ENCODE measurements at places on chromosomes 4 and X.
A peak's percentile ranks its signal among the peaks of the same experiment; 100 is the strongest.

DNA sequence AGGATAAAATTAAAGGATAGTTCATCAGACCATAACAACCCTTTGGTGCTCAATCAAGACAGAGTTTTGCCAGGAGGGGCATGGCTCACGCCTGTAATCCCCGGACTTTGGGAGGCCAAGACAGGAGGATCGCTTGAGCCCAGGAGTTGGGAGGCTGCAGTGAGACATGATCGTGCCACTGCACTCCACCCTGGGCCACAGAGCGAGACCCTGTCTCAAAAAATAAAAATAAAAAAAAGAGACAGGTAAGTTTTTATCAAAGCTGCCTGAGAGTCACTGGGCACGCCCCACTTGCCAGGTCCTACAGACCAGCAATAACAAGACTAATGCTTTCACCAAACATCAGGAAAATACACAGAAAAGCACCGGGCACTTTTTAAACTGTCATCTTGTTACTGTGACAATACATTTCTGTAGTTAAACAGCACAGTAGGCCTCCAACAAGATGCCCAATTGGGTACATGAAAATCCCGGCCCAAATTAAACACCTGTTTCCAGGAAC, 765 bp downstream of the CFAP97 start:
- DNase-seq = no peak

- peak; percentile 15 for DNase-seq
Measured at GRCh38 chr4:107183155-107183774, 147.2 kb upstream of the DKK2 start.

- no peak for DNase-seq
Measured at GRCh38 chr4:67723949-67724348, 23.0 kb upstream of the UBA6 start.

GRCh38 chr4:145898466-145898865, 40.2 kb downstream of the ZNF827 start:
- DNase-seq = no peak
